ENCODE measurements at places on chromosomes 2 and 18. TPM values are rescaled to one million over a fixed set of nuclear protein-coding genes. Genes with fewer than 3 reads are reported as not detected.
A peak's percentile ranks its signal among the peaks of the same experiment; 100 is the strongest.

DNA sequence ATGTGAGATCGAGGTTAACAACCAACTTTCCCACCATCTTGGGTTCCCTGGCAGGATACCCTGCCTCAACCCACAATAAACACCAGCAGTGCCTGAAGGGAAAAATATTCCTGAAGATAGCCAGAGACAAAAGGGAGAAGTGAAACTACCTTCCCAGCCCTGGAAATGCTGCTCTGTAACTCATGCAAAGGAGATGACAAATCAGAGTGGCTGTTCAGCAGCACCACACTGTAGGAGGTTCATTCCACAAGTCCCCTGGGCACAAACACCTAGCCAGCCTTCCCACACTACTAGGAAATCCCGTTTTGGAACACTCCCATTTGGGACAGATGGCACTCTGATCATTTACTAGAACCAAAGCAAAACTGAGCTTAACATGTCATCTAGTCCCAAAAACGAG is 190.7 kb upstream of the RBBP8 start:
- no peak for DNase-seq

Gene CRYGD
- not detected for total RNA-seq

GRCh38 chr2:136386046-136386445 is 268.1 kb upstream of the CXCR4 start:
- no peak for DNase-seq

DNA sequence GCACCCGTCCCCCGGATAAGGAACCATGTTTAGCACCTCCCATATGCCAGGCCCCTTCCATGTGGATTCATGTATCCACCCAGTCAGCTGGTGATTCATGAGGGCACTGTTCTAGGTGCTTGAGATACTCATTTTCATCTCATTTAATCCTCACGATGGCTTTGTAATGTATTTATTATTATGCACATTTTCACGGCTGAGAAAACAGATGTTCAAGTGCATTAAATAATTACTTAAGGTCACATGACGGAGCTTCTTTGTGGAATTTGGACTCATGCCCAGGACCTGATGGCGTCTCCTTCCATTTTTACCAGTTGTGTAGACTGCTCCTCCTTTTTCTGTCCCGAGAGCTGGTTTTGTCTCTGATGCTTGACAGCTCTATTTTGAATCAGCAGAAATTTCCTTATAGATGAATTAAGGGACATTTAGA is 72.2 kb upstream of the RBM44 start:
- no peak for DNase-seq

DNA sequence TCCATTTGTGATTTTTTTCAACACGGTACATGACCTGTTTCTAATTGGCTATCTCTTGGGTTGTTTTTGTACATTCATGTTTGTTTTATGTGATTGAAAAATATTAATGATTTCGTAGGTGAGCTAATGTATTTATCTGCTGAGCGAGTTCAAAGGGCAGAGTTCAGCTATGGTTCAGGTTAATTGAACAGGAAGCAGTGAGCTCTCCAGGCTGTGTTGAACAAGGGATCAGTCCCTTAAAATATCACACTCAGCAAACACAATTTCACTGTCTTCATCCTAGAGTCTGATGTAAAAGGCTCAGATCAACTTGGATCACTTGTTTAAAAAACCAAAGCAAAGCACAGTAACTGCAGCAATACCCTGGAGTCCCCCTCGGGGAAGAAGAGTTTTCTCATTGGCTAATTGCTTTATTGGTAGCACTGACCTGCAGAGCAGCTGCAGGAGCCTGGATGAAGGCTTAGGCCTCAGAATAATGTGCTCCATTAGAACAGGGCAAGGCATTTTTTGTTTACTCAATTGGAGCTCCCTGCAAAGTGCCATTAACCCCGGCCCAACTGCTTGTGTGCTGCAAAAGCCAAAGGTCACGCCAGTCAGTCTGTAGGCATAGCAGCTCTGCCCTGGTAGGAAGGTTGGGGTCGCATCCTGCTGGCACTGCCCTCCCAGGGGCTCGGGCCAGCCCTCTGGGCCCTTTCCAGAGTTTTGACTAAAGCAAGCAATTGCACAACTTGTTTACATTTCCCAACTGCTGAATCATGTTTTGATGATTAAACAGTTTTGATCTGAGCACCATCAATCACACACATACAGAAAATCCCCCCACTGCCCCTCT is 10.5 kb downstream of the ONECUT2 start:
- DNase-seq = no peak

DNA sequence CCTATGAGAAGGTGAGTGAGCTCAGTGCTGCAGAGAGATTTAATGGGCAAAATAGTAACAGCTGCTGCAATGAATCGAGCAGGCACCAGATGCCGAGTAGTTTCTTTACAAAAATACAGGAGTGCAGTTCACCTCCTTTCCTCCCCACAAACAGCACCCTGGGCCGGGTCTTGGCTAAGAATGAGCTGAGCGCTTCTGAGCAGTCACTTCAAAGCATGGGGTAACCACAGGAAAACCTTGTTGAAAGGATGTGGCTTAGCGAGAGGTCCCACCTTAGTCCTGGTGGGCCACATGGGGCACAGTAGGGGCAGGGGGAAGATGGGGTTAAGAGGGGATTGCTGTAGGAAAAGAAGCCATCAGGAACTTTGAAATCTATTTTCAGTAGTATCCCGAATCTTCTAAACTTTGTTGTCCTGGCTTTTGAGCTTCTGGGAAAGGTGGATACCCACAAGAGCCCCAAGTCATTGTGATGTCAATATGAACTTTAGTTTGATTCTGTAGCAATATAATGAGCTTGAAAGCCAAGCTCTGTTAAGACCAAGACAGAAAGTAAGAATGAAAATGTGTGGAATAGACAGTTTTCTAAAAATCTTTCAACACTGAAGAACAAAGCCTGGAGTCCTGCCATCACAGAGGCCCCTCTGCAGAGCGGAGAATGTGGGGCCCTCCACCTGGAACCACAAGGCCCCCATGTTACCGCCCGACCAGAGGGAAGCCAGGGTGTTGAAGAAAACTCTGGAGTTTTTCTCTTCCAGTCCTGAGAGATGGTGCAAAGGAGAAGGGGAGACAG is 101.0 kb upstream of the ZNF236 start:
- DNase-seq = peak; percentile 83

DNA sequence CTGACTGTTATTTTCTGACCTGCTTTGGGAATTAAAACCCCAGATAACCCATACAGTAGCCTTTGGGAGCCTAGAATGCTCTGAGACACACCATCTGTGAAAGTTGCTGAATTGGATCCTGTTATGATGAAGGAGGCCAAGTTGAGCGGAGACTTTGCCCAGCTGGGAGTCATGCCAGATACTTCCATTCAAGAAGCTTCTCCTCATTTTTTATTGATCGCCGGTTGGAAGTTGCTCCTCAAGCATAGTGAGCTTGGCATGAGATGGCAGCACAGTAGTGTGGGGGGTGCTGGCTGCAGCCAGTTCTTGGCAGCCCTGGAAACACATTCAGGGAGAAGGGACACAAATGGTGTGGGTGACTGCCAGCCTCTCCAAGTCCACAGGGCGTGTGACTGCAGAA is 270.7 kb upstream of the NRP2 start:
- no peak for DNase-seq

Gene NT5DC4
- not detected for total RNA-seq

Gene IL18R1
- 22.8 TPM for total RNA-seq

- no peak for DNase-seq
Measured at GRCh38 chr2:106197878-106198277, 3.8 kb upstream of the UXS1 start.

Gene NGEF
- total RNA-seq = 0.48 TPM

Gene AOX1
- 0.15 TPM for total RNA-seq

Gene PID1
- not detected for total RNA-seq

Gene FMNL2
- total RNA-seq = 1.1 TPM

GRCh38 chr2:131077182-131077846 is 15.9 kb downstream of the FAM168B start:
- no peak for DNase-seq

Gene SPATA3
- not detected for total RNA-seq

- no peak for DNase-seq
Measured at GRCh38 chr18:73696698-73697097, 450.9 kb downstream of the FBXO15 start.

Gene C2orf66
- 0.33 TPM for total RNA-seq

Gene C18orf32
- 33.7 TPM for total RNA-seq

- DNase-seq = no peak
Measured at GRCh38 chr2:11835403-11835802, 89.0 kb downstream of the LPIN1 start.

- DNase-seq = no peak
Measured at GRCh38 chr2:85017411-85018048, 46.6 kb downstream of the KCMF1 start.

Gene MC5R
- not detected for total RNA-seq

- no peak for DNase-seq
Measured at GRCh38 chr2:199404841-199405240, 52.9 kb downstream of the SATB2 start.

Gene PPP4R3B
- total RNA-seq = 75.4 TPM

- no peak for DNase-seq
Measured at GRCh38 chr18:24741965-24742724, 281.7 kb downstream of the HRH4 start.

- DNase-seq = no peak
Measured at GRCh38 chr2:132757002-132757589, 87.1 kb upstream of the LYPD1 start.

Gene KYNU
- not detected for total RNA-seq

DNA sequence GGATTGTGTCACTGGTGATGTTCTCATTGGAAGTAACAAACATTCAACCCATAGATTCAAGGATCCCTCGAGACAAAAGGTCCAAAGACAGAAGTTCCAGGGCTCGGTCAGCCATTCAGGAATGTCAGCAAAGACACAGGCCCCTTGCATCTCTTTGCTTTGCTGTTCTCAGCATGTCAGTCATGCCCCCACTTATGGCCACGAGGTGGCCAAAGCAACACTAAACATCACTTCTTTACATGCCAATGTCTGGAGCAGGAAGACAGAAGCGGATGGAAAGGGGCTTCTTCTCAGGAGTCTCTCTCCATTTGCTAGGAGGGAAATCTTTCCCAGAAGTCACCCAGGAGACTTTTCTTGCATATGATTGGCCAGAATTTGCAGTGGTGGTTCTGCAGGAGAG is 191.6 kb upstream of the SP5 start:
- DNase-seq = no peak

DNA sequence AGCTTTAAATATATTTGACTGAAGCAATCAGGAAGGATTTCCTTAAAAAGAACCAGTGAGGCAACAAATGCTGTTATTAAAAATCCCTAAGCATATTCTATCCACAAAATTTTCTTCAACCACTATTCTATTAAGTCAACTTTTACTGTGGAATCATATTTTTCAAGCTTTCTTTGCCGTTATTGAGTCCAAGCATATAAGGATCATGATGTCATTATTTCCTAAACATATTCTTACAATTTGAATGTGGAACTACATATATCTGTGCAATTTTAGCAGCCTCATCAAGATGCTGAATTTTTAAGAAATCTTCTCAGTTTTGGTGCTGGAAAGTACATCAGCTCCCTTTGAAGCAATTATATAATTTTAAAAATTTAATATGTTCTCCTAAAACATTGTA is 5.6 kb downstream of the IFIH1 start:
- DNase-seq = no peak

Gene METTL8
- 20.0 TPM for total RNA-seq

DNA sequence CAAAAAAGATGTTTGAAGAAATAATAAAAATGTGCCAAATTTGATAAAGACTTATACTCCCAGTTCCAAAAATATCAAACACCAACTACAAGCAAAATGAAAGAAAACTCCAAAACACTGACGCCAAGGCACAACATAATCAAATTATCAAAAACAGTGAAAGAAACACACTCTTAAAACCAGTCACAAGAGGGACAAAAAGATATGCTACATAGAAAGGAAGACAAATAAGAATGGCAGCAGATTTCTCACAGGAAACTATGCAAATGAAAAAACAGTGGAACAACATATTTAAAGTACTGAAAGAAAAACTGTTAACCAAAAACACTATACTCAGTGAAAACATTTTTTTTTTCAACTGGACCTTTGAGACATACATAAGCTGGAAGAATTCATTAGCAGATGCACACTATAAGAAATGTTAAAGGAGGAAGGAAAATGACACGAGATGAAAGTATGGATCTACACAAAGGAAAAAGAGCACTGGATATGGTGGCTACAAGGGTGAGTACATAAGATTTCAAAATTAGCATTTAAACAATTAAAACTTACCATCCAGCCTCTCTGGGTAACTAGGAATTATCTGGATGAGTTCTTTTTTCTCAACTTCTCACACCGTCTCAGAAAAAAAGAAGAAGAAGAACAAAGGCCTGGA is 94.0 kb upstream of the ACVR1C start:
- DNase-seq = no peak

DNA sequence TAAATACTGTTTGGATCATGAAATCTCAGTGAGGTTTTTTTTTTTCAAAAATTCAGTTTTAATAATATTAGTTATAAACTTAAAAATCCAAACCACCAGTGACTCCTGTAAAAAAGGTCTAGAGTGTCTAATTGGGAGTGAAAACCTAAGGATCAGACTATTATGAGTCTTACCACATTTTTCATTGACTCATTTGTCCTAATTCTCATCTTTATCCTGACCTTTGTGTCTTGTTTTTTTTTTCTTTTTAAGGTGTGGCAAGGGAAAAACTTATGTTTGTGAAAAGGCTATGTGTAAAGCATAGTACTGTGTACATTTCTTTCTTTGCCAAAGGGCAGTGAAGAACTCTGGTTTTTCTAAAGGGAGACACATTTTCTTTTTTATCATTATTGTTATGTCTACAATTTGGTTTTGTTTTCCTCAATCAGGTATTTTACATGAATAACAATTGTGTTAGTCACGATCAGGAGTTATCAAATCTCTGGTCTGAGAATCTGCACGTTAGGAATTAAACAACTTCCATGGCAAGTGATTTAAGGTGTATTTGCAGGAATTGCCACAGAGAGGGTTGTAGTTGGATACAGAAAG is 52.6 kb downstream of the RHBDD1 start:
- no peak for DNase-seq

DNA sequence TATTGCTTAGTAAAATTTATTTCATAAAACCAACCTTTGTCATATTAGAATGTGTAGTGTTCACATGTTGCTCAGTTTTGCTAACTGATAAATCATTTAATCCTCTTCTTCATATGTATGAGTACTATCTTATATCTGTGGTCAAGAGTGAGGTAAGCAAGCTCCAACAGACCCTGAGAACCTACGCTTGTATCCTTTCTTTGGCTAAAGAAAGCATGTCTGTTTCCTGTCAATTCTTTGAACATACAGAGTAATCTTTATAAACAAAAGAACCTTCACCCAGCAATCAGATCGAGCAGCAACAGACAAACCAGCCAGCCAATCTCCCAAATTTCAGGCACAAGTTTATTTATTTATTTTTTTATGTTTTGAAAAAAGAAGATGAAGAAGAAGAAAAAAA is 6.4 kb downstream of the ADCYAP1 start:
- no peak for DNase-seq

- DNase-seq = no peak
Measured at GRCh38 chr18:7590826-7591560, 23.9 kb downstream of the PTPRM start.
